Ammon's horn (tissue), 1 donor: ENCODE measurements at places on chromosomes 7 and 10.

DNA sequence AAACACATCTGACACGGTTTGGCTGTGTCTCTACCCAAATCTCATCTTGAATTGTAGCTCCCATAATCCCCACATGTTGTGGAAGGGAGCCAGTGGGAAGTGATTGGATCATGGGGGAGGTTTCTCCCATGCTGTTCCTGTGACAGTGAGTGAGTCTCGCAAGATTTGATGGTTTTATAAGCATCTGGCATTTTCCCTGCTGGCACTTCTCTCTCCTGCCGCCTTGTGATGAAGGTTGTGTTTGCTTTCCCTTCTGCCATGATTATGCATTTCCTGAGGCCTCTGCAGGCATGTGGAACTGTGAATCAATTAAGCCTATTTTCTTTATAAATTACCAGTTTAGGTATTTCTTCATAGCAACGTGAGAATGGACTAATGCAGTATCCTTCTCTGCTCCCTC is 5.9 kb upstream of the HTR5A start:
- DNase-seq, result no peak

- no peak for DNase-seq
These were observed 175.0 kb upstream of the PLXNA4 start for GRCh38 chr7:132751244-132751647.

GRCh38 chr7:137241655-137242360 is 101.7 kb downstream of the PTN start:
- no peak for DNase-seq

- peak; percentile 75 for DNase-seq
These were observed at the start of gene SFRP4 for GRCh38 chr7:37916673-37917660. Gene SFRP4, minus strand, starts transcription at chr7:37916817. Its CDS starts 280 bp downstream, at chr7:37916537.

DNA sequence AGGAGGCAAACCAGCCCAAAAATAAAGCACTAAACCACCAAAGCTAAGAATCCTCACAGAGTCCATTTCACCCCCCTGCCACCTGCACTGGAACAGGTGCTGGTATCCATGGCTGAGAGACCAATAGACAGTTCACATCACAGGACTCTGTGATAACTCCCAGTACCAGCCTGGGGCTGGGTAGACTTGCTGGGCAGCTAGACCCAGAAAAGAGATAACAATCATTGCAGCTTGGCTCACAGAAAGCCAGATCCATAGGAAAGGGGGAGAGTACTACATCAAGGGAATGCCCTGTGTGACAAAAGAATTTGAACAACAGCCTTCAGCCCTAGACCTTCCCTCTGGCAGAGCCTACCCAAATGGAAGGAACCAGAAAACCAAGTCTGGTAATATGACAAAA is 13.6 kb upstream of the SLC25A28 start:
- DNase-seq, result no peak

DNA sequence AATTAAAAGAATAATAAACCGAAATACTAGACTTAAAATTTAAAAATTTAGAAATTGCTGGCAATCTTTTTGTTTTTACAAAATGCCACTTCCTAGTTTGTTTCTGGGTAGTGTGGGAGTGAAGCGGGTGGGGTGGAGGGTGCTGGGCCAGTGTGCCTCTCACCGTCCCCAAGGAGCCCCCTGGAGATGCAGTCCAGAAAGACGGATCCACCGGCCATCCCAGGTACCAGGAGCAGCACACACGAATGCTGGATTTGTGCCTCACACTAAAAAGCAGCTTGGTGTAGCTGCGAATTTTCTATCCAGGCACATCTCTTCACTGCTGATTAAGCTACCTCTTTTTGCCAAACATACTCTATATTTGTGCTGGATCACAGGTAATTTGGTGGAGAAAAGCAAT is 618.1 kb downstream of the DNAJB6 start:
- DNase-seq, result no peak

GRCh38 chr7:151174246-151175046 is 7.0 kb upstream of the GBX1 start:
- DNase-seq, result no peak

DNA sequence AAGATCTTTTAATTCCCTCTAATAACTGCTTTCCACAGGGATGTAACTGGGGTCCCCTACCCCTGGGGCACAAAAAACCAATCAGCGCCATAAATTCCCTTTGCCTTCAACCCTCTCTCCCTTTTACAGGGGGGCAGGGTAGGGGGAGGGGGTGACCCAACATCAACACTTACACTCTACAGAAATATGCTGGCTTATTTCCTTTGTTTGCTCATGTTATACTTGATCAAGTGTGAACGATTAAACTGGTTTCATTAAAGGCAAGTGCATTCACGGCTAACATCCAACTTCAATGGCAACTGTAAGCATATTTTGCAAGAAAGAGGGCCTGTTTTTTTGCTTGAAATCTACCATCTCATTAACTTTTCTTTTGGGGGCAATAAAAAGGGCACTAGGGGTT is 2.9 kb downstream of the CTBP2 start:
- DNase-seq, result no peak

DNA sequence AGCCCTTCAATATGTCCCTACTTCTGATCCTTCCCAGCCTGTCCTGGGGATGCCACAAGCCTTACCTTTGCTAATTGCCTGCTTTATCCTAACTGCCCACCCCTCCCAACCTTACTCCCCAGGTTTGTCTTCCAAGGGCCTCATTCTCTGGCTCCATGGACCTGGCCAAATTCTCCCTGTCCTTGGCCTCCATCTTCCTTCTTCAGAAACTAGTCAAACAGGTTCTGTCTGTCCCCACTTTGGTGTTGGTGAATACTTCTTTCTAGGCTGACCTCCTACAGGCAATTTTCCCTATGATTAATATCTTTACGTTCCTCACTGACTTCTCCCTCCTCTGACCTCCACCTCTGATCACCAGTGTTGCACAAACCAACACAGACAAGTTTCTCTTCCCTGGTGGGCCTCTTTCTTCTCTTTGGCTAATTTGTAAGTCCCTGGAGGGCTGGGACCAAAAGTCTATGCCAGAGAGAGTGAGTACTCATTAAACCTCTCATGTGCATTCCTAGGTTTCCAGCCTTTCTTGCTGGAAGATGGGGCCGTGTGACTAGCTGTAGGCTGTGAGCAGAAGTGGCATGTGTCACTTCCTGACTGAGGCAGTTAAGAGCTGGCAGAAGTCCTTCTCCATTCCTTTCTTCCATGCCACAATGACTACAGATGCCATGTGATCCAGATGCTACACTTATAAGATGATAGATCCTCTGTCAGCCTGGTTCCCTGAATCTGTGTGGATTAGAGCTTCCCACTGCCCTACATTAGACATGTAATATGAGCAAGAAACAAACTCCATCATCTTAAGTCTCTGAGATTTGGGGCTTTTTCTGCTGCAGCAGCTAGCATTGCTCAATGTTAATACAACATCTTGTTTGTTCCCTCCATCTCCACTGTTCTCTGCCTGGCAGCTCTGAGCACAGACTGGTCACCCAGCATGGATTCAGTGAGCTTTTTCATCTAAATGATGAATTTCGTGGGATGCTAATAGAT is 382.7 kb downstream of the RPS24 start:
- DNase-seq, result no peak

DNA sequence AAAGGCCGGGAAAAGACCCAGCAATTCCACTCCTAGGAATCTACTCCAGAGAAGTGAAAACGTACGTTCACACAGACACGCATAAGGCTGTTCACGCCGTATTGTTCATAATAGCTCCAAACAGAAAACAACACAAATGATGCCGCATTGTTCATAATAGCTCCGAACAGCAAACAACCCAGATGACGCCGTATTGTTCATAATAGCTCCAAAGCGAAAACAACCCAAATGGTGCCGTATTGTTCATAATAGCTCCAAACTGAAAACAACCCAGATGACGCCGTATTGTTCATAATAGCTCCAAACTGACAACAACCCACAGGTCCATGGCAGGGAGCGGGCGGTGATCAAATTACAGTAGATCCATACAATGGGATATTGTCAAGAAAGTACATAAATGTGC is 85.2 kb upstream of the DNAAF5 start:
- peak; percentile 33 for DNase-seq

DNA sequence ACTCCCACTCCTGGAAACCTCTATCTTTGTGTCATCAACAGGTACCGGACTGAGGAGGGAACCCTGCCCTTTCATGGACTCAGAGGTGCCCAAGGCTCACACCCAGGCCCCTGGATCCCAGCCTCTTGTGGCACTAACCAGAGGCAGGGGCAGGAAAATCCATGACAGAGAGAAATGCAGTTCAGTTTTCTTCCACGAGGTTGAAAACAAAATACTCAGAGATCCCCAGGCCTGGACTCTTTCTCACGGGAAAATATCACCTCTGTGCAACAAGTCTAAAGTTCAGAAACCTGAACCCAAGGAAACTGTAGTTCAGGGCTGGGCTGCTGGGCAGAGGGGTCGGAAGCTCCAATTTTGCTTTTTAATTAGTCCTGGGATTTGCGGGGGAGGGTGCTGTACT is 21.4 kb upstream of the OPN4 start:
- no peak for DNase-seq

DNA sequence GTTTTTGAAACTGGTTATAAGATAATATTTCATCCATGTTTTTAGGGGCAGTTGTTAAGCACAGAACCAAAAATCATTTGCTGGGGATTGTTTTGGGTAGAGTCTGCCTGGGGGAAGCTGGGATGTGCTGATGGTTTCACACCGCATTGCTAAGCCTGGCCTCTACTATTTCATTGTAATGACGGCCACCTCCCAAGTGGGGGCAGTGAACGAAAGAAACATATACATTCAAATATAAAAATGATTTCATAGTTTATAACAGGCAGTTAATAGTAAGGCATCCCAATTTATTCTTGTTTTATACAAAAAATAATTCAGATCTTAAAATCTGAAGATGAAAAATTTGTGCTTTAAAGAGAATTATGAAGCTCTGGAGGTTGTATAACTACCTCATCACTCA is 750.8 kb downstream of the REEP3 start:
- no peak for DNase-seq

- DNase-seq, result no peak
These were observed 142.8 kb upstream of the SEMA3E start for GRCh38 chr7:83791737-83792136.

- DNase-seq, result peak; percentile 56
These were observed 182.2 kb downstream of the CAMK1D start for GRCh38 chr10:12531305-12532220.

DNA sequence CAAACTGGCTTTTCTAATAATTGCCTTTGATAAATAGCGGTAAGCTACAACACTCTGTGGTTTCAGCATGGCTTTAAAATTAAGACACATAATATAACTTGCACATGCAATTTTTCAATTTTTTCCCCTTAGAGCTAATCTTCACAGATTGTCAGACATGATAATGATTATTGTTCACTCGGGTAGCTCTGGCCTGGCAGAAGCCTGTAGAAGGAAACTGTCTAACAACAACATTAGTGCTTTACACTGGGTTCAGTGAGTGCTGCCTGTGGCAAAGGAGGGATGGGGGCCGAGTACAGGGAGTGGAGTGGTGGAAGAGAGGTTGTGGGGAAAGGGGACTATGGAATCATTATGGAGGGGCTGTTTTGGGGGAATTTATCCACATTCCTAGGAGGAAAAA is 67.2 kb upstream of the AUTS2 start:
- no peak for DNase-seq

DNA sequence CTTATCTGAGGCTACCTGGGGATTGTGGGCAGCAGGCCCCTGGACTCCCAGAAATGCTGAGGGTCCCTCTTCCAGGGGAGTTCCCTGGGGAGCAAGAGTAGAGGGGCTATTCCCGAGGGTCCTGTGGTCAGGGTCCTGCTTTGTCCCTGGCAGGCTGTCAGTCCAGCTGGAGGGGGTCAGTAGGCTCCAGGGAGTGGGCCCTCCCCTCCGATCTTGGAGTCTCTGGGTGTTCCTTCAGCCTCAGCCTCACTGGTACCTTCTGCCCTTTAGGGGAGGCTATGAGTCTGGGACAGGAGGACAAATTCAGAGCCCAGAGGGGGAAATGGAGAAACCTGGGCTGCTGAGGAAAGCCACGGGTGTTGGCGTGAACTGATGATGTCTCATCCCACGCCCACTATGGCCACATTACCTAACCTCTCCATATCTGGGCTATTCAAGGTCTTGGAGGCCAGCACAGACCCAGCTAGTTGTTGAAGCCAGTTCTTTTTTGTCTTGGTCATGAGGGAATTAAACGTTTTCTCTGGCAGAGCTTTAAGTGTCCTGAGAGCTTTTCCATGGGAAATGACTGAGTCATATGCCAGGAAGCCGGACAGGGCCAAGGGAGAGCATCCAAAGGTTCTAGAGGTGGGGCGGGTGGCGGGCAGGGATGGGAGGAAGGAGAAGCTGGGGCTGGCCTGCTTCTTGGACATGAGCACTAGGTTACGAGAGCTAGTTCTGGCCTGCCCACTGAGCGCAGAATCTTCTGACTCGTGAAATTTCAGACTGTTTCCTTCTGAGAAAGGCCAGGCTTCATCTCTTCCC is 6.2 kb downstream of the CALHM2 start:
- DNase-seq, result no peak

DNA sequence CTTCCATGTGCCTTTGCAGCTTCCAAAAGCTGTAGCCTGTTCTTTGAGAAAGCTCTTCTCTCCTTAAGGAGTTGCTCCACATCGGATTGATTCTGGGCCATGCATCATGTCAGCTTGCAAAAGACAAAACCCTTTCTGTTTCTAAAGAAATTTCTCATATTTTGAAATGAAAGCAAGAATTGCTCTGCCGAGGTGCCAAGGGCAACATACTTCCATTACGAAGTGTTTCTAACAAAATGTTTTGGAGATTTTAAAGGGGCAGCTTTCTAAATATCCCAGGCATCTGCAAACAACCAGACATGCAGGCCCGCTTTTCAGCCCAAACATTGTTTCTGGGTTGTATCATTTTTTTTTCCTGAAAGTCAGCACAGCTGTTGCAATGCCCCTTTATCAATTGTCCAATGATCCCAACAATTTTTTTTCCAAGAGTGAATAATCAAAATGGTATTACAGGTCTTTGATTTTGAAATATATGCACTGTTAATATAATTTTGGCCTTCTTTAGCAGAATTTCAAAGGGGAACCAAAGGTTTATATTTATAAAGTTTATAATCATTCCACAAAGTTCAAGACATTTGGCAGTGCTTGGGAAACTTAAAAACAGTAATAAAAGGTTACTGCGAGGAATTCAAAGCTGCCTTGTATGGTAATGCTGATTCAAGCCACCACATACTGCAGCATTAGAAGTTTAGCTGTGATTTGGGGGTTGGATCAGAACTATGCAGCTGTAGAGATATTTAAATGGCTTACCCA is 61.0 kb downstream of the TES start:
- no peak for DNase-seq

GRCh38 chr7:38830826-38831225 is 78.2 kb downstream of the VPS41 start:
- DNase-seq, result no peak

GRCh38 chr7:97013134-97013844 is 7.9 kb downstream of the DLX6 start:
- DNase-seq, result no peak

- no peak for DNase-seq
These were observed 13.2 kb downstream of the PCLO start for GRCh38 chr7:83149466-83149865.

DNA sequence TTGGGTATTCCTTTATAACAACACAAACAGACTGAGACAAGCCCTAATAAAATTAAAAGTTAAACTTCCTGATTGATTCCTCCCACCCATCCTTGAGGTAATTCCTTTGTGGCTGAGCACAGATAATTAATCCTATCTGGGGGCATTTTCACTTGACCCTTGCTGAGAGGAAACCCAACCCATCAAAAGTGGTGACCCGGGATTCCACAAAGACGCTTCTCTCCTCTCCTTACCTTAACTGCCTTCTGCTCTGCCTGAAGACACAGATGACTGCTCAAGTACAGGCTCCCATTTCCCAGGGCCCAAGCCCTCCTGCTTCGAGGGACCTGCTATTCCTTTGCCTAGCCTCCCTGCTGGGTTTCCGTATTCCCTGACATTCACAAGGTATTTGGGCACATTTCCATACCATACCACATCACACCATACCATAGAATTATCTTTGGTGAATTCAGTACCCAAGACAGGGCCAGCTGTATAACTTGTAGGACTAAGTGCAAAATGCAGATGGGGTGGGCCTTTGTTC is 9.8 kb upstream of the MAPK8 start:
- no peak for DNase-seq
